HT1080 (cell line): ENCODE measurements at places on chromosomes 6 and 20. TPM values are rescaled to one million over a fixed set of nuclear protein-coding genes. Genes with fewer than 3 reads are reported as not detected.

GRCh38 chr6:128659276-128659675, 138.9 kb upstream of the PTPRK start:
- no peak for DNase-seq

- peak; percentile 25 for DNase-seq
Observed at GRCh38 chr20:4997222-4997621, 4.1 kb downstream of the SLC23A2 start.

Gene RHAG
- total RNA-seq = 0.05 TPM in 1 of 2 replicates, not detected in the other

Gene ZC2HC1B
- total RNA-seq = not detected in 2 replicates

- no peak for DNase-seq
Observed at GRCh38 chr6:132265451-132266097, 135.7 kb downstream of the MOXD1 start.
